ENCODE measurements at places on chromosomes 1 and 21.
A peak's percentile ranks its signal among the peaks of the same experiment; 100 is the strongest.

- DNase-seq, result no peak
Measured at GRCh38 chr1:205985330-205986005, 17.7 kb downstream of the RAB7B start.

DNA sequence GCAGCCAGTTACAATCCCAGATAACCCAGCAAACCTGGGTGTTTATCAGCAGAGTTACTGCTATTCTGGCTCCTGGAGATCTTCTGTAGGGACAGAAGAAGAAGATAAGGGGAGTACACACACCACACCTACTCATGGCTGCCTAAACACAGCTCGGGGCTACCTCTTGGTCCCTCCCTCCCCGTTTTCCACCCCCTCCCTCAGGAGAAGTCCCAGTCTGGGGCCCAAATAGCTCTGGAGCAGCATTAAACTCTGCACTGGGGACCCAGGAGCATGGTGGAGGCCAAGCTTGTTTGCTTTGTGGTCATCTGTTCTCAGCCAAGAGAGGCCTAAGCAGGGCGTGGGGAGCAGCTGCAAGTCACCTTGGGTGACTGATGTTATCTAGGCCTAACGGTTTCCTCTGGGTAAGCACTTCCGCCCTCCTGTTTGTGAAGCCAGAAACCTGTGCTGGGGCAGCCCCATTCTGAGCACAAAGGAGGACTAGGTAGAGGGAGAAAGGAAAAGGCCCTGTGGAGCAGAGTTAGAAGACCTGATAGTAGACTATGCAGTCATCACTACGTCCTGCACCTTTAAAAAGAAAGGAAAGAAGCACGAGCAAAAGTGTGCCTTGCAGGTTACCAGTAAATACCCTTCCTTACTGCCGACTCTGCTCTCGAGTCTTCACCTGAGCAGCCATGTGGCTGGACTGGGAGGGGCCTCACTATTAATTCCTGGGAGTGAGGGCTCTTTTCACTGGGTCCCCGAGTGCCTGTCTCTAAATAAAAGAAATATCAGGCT lies 2.0 kb upstream of the RCSD1 start:
- DNase-seq, result peak; percentile 38

GRCh38 chr1:164608651-164609057 lies 49.7 kb downstream of the PBX1 start:
- DNase-seq, result no peak

- no peak for DNase-seq
Measured at GRCh38 chr1:204524986-204525385, 8.8 kb downstream of the MDM4 start.
